Gastroesophageal sphincter (tissue), 4 donors: ENCODE measurements at places on chromosomes 12 and 14. TPM values are rescaled to one million over a fixed set of nuclear protein-coding genes. Genes with fewer than 3 reads are reported as not detected.

RASSF9 gene
- total RNA-seq, result 3.0 TPM

HPD gene
- total RNA-seq, result not detected

LMO3 gene
- total RNA-seq, result 174 TPM

GRCh38 chr12:24197532-24197931 is 248.1 kb upstream of the SOX5 start:
- no peak for ATAC-seq

DNA sequence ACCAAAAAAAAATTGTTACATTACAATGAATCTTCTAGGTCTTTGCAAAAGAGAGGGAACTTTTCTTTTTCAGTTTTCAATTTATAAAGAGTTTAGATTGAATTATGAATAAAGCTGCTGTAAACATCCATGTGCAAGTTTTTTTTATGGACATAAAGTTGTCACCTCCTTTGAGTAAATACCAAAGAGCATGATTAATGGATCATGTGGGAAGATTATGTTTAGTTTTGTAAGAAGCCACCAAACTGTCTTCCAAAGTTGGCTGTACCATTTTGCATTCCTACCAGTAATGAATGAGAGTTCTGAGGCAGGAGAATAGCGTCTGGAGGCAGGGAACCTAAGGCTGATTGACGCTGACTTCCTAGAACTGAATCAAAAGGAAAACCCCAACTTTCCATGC is 30.2 kb downstream of the LEMD3 start:
- ATAC-seq, result no peak

- ATAC-seq, result no peak
These were observed 5.0 kb upstream of the NPAS3 start for GRCh38 chr14:32933629-32934072.

- ATAC-seq, result no peak
These were observed 221.8 kb downstream of the PRKD1 start for GRCh38 chr14:29705801-29706200.

DNA sequence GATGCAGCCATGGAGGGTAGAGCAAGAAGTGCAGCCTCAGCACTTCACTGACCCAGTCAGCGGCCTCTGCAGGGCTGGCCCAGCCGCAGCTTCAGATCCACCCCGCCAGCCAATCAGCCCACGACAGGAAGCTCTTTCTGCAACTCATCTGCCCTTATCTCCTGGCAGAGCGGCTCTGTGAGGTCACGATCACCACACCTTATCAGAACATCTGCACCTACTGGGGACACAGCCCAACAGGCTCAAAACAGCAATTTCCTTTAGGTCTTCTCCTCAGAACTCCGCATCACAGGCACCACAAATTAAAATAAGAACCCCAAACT is 287.3 kb downstream of the BCL11B start:
- no peak for ATAC-seq

DNA sequence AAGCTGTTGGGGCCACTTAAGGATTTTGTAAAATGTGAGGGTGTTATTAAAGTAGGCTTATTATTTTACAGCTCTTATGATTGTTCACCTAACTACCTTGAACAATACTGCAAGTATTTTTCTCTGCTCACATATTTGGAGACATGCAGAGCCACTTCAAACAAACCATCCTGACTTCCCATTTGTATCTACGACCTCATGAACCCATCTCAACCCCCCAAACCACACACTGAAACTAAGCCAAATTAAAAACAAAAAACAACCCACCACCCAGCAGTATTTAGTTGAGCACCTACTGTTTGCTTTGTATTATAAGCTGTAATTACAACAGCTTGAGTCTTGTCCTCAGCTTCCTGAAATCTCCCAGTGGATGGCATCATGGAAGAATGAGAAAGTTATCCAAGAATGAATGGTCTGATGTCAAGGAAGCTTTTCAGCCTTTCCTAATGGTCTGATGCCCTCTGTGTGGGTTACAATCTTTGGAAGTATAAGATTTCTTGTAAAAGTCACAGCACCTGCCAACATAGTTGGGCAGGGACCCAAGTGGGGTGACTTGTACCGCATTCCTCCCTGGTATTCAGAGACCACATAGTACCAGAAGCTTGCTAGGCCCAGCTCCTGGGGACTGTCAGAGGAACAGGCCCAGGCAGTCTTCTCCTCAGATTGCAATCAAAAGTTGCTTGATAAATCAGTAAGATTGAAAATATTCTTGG is 416.6 kb downstream of the ZFP36L1 start:
- no peak for ATAC-seq

INSM2 gene
- not detected for total RNA-seq

DNA sequence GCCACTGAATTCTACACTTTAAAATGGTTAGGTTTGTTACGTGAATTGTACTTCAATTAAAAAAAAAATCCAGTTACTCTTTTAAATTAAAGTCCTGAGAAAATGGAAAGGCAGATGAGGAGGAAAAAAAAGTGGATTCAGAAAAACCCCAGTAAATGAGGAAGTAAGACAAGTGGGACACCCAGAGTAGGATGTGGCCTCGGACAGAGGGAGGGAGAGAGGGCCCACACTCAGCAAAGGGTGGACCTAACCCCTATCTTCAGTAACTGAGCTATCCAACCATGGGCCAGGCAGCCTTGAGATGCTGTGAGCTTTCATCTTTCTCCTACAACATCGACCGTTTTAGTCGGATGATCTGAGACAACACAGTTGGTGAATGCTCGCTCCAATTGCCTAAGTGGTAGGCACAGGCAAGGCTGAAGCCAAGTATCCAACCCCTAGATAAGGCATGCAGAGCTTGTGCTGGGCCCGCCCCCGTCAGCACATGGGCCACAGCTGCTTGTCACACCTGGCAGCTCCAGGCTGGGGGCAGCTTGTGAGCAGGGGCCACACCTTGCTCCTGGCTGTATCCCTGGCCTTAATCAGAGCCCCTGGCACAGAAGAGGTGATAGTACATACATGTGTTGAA is 142.1 kb downstream of the TTC7B start:
- no peak for ATAC-seq

- ATAC-seq, result no peak
These were observed 115.9 kb upstream of the PELI2 start for GRCh38 chr14:56002342-56002741.

DNA sequence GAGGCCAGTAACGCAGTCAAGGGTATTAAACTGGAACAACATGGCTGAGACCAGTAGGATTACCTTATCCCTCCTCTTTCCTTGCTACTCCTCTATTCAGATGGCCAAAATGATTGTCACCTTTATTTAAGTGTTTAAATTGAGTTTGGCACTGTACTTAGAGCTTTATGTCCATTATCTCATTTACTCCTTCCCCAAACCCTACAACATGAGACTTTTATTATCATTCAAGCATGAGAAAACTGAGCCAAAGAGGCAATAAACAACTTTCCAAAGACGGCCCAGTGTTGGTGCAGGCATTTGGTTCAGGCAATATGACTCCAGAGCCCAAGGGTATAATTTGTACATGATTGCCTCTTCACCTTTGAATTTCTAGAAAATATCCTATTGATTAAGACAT is 370.9 kb upstream of the KITLG start:
- ATAC-seq, result no peak

- no peak for ATAC-seq
These were observed 336.3 kb downstream of the BMP4 start for GRCh38 chr14:53620317-53620716.

GRCh38 chr14:91155626-91156089 is 41.8 kb downstream of the DGLUCY start:
- ATAC-seq, result no peak

- ATAC-seq, result no peak
These were observed 9.8 kb downstream of the KMT5A start for GRCh38 chr12:123393747-123394146.

CAPZA3 gene
- not detected for total RNA-seq

MMP19 gene
- total RNA-seq, result 9.1 TPM

DNA sequence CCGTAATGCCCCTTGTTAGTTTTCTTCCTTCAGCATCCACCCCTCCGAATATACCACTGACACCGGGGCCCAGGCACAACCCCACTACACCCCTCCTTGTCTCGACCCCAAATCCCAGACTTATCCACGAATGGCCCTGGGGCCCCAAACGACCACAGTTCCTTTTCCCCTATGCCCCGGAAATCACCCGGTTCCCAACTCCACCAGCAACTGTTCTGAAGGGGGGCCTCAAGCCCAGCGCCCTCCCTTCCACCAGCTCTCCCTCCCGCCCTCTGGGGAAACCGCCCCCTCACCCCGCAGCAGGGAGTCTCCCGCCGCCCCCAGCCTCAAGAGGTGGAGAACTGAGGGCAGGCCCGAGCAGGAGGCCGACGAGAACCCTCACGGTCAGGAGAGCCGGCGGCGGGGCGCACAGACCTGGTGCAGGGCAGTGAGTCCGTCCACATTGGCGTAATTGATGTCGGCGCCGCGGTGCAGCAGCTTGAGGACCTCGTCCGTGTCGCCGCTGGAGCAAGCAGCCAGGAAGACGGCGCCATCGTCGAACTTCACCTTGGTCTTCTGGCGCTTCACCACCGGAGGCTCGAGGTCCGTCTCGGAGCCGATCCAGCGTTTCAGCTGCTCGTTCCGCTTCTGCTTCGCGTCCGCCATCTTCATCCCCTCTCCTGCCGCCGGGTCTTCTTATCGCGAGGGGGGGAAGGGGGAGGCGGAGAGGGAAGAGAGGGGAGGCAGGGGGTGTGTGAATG is 446 bp downstream of the PPP1R12A start:
- ATAC-seq, result peak; percentile 16

TAS2R31 gene
- total RNA-seq, result 1.1 TPM

DNA sequence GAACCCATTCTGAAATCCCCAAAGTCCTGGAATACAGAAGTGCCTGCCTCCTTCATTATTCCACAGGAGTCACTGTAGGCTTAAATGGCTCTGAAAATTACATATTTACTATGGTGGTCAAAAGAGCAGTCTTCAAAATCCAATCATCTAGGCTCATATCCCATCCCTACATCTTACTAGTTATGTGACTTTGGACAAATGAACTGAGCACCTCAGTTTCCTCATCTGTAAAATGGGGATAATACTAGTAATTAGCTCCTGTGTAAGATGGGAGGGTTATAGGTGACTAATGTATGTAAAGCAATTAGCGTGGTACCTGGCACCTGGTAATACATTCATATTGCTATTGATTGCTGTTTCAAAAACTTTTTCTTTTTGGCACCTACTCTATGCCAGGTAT is 243.6 kb downstream of the CHST11 start:
- ATAC-seq, result no peak

ART4 gene
- total RNA-seq, result 0.93 TPM

DNA sequence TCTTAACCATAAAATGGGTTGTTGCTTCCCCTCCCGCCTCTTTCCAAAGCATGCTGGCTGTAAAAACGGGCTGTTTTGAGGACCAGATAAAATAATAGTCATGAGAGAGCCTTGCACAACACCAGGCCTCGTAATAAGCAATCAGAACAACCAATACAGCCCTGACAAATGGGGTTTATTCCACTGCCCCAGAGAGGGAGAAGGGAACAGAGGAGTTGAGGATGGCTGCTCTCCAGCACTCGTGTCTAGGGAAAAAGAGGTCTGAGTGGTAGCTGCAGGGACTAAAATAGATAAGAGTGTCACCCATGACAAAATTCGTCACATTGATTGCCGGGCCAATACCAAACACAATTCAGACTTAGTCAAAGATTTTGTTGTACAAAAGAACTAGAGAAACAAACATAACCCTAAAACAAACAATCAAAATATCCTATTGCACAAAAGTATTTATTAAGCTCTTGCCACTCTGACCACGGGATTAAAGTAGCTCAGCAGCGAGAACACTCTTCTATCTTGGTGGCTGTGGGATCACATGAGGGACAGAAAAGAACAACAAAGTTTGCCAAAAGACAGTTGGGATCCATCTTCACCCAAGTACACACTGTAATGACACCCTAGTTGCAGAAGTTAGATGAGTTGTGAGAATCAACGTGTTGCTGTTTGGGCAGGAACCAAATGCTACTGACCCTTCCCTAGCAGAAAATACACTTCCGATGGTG is 188.0 kb downstream of the FOXN3 start:
- peak; percentile 49 for ATAC-seq

DNA sequence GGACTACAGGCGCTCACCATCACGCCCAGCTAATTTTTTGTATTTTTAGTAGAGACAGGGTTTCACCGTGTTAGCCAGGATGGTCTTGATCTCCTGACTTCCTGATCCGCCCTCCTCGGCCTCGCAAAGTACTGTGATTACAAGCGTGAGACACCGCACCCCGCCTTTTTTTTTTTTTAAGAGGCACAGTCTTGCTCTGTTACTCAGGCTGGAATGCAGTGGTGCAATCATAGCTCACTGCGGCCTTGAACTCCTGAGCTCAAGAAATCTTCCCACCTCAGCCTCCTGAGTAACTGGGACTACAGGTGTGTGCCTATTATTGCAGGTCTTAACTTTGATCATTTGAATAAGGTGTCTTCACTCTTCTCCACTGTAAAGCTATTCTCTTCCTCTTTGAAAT is 5.3 kb upstream of the GLTP start:
- ATAC-seq, result no peak

DNA sequence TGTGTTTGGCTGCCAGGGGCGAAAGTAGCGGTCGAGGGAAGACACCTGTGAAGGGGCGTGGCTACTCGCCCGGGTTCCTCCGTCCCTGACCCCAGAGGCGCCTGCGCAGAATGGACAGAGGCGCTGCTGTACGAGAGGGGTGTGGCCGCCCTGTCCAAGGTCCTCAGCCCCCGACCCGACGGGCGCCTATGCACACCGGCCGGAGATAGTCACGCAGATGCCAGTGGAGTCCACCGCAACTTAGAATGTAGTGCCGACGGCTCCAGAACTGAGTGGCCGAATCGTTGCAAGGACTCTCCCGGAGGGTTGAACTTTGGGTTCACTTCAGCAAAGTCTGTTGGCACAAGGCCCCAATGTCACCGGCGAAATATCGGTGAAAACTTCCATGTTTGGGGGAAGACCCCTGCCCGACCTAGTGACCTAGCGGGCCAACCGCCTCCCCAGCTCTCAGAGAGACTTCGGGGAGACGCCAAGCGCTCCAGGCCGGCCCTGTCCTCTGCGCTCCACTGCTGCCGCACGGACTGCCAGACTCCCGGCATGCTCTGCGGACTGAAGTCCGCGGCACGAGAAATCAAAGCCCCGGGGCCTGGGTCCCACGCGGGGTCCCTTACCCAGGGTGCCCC is 541 bp upstream of the RNU6-7 start:
- peak; percentile 61 for ATAC-seq

DNA sequence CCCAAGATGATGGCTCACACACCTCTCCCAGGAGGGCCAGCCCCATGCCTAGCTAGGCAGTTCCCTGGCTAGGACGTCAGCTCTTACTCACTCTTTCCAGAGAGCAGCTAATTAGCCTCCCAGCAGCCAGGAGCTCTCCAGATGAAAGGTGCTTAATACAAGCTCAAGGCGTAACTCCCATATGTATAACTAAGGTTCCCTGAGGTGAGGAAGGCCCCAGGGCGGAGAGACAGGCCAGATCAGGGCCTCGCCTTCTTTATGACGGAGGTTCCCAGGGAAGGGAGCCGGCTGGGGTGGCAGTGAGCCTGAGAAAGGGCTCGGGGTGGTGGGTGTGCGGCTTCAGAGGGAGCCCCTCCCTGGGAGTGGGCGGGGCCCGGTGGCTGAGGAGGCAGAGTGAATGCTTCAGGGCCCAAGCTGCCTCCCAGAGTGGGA is 26.4 kb upstream of the ZFP36L1 start:
- ATAC-seq, result peak; percentile 29

- no peak for ATAC-seq
These were observed 47.9 kb downstream of the PPP1R12A start for GRCh38 chr12:79886917-79887519.

GALNT4 gene
- total RNA-seq, result 6.4 TPM
